ENCODE measurements at places on chromosomes 7 and 10.
A peak's percentile ranks its signal among the peaks of the same experiment; 100 is the strongest.

- DNase-seq, result no peak
These were observed 715.3 kb downstream of the NXPH1 start for GRCh38 chr7:9148687-9149086.

- no peak for DNase-seq
These were observed 90.4 kb downstream of the IDE start for GRCh38 chr10:92483539-92483938.

DNA sequence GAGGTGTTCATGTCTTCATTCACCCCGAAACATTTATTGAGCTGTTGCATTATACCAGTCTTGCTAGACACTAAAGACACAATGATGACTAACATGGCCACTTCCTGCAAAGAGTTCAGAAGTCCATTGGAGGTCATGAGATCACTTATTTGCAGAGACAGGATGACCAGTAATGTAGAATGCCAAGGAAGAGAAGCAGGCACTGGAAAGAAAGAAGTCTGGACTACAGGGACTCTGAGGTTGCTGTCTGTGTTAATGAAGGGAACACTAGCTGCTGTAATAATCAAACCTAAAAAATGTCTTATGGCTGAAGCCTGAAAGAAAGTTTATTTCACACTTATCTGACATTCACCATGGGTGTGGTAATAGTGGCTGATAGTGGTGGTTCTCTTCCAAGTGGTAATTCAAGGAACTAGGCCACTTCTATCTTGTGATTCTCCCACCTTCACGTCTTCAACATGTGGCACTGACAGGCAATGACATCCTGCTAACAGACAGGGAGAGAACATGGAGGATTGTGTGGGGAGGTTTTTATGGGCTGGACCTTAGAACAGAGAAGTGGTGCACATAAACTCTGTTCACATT lies 89.2 kb upstream of the MKLN1 start:
- DNase-seq, result no peak

DNA sequence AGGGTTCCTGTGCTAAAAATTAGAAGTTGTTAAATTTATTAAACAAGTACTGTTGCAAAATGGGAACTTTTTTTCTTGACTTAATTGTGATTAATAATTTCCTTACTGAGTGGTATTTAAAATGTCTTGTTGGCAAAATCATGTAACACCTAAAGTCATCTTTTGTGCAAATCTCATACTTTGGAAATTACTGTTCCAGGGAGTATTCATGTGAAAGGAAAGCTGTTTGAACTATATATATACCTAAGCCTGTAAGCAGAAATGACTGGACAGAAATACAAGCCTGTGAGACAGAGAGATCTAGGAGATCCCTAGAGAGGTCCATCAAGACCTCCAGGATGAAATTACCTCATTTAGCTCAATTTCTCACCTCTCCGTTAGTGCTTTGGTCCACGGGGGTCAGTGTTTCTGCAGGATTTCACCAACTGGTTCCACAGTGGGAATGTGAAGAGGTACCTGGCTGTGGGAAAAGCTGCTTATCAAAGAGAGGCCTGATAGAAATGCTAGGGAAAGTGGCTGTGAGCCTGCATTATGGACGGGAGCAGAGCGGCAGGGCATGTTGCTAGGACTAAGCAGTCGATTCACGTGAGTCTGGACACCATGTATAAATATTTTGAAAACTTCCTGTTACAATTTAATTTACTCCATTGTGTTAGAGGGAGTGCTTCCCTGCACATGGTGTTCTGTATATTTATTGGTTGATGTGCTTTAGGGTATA lies 7.9 kb downstream of the LUC7L2 start:
- no peak for DNase-seq

DNA sequence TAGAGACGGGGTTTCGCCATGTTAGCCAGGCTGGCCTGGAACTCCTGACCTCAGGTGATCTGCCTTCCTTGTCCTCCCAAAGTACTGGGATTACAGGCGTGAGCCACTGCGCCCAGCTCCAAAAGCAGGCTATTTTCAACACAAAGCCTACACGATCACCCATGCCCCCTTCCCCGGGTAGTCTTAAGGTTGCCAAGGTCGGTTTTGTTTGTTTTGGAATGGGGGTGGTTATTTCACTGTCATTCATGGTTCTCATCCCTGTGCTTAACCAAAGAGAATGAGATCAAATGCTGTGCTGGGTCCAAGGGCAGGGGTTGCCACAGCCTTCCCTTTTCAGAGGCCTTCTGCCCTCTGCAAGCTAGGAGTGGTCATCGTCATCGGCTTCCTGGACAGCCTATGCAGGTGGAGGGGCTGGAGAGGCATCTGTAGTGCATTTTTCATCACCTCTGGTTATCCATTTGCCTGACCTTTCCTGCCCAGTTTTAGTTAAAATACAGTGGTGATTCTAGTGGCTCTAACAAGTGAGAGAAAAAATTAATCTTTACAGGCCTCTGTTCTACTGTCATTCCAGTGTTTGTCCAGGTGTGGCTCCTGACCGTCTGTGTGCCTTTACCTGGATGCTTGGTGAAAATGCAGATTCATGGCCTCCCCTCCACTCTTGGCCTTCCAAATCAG lies 11.4 kb downstream of the BLVRA start:
- no peak for DNase-seq

- DNase-seq, result no peak
These were observed 35.1 kb upstream of the DNAH11 start for GRCh38 chr7:21507627-21508343.

DNA sequence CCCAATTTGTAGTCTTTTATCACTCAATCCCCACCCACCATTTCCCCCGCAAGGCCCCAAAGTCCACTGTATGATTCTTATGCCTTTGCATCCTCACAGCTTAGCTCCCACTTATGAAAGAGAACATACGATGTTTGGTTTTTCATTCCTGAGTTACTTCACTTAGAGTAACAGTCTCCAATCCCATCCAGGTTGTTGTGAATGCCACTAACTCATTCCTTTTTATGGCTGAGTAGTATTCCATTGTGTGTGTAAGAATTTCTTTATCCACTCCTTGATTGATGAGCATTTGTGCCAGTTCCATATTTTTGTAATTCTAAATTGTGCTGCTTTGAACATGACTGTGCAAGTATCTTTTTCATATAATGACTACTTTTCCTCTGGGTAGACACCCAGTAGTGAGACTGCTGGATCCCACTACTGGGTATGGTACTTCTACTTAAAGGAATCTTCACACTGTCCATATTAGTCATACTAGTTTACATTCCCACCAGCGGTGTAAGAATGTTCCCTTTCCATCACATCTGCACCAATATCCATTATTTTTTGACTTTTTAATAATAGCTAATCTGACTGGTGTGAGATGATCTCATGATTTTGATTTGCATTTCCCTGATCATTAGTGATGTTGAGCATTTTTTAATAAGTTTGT lies 152.6 kb downstream of the JMJD1C start:
- no peak for DNase-seq

- DNase-seq, result no peak
These were observed 1.2 kb upstream of the HOXA2 start for GRCh38 chr7:27103489-27104226.

GRCh38 chr10:86827639-86828038 lies 71.2 kb downstream of the BMPR1A start:
- no peak for DNase-seq

- DNase-seq, result no peak
These were observed 88.4 kb downstream of the CARD11 start for GRCh38 chr7:2955269-2955668.

- no peak for DNase-seq
These were observed 976.0 kb downstream of the DNAJB9 start for GRCh38 chr7:109545686-109546085.

DNA sequence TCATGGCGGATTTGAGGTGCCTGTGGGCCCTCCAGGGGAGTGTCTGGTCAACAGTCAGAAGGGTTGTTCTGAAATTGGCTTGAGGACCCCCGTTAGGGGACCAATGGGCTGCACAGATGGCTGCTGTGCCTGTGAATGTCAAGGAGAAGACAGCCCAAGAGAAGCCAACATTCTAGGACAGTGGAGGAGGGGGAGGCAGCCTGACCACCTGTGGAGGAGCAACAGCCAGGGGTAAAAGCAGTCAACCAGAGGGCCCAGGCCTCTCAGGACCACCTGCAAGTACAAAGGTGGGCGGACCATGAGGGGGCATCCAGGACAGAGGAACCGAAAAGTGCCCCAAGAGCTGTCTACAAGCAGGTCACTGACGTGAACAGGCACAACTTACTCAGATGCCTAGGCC lies 76.6 kb downstream of the VSTM4 start:
- no peak for DNase-seq

- DNase-seq, result no peak
These were observed 40.5 kb upstream of the TMEM273 start for GRCh38 chr10:49228677-49229076.

DNA sequence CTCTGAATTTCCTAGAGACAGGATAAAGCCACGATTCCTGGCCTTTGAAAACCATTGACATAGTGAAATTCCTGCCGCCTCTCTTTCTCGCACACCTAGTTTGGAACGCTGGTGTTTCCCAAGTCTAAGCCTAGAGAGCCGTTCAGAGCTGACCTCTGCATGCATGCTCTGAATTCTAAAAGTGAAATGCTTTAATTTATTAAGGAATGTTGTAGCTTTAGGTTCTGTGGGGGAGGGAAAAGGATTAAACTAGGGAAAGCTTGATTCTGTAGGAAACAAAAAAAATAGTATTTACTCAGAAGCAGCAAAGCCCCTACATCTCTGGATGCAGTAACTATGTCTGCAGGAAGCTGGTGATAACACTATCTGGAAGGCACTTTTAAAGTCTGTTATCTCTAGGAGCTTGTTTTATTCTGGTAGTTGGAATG lies 27.3 kb downstream of the PFKP start:
- no peak for DNase-seq

- DNase-seq, result no peak
These were observed 10.4 kb downstream of the STMP1 start for GRCh38 chr7:135672560-135673359.

- no peak for DNase-seq
These were observed 4.8 kb downstream of the CRPPA start for GRCh38 chr7:16416289-16417282.

DNA sequence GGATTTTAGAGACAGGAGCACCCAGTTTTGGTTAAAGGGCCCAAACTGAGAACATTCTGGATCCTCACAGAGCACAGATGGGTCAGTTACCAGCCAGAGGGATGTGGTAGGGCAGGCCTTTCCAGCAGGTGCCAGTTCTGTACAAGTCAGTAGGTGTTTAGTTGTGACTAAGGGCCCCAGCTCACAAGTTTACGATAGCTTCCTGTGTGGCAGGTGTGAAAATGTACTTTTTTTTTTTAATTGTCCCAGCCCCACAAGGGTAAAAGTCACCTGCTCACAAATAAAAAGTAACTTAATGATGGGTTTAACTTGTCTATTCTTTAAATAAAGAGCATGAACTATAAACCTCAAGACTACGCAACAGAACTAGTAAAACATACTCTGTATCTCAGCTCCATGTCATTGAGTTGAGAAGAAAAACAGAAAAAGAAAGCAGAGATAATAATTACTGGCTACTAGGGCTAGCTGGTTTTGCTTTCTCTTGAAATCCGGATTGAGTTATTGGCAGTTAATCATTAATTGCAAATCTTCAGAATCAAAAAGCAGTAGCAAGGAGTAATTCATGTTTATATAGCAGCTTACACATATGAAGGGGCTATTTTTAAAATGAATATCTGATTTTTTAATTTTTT lies 15.4 kb downstream of the NFE2L3 start:
- DNase-seq, result no peak

GRCh38 chr7:120996333-120996987 lies 7.9 kb downstream of the CPED1 start:
- peak; percentile 45 for DNase-seq

GRCh38 chr10:35127289-35127891 lies 744 bp downstream of the CREM start:
- DNase-seq, result peak; percentile 75

DNA sequence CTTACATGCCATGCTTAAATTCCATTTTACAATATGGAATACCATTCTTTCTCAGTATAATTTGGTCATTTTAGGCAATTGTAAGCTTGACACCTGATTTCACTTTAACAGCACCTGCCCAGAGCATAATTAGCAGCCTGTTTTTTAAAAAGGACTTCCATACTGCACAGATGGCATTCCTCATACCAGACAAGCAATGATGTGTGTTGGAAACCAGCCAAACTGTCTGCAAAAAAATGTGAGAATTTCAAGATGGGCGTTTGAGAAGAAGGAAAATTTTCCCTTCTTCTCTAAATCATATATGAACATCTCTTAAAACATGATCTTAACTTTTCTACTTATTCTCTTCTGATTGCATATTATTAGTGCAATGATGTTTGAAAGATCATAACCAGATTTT lies 40.4 kb upstream of the AGMO start:
- no peak for DNase-seq

GRCh38 chr10:79405221-79405994 lies 40.0 kb downstream of the ZCCHC24 start:
- peak; percentile 43 for DNase-seq

DNA sequence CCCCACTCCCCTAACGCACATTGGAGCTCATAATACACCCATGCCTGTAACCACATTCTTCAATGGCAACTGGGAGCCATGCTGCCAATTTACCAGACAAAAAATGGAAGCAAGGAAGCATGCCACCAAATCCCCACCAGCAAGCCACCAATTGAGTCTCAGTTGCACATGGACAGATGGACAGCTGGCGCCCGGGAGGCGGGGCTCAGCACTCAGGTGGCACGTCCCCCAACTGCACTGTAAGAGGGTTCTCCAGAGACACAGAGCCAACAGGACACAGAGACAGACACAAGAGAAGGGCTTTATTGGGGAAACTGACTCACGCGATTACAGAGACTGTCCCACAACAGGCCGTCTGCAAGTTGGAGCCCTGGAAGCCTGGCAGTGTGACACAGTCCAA lies 2.5 kb downstream of the MAD1L1 start:
- no peak for DNase-seq

DNA sequence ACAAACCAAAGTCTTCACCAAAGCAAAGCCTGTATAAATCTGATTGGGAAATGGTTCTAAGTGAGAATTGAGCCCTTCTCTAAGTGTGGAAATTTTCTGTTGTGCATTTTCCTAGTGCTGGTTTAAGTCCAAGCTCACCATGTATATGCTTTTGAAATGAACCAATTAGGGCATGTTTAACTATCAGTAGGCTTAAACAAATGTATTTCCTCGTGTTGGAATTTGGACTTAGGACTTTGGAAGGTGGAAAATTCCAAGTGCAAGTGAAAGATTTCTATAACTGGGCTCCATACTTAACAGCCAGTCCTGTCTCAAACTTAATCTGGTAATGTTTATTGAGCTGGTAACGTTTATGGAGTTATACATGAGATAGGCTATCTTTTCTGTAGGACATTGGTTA lies 28.5 kb downstream of the CCNY start:
- no peak for DNase-seq

DNA sequence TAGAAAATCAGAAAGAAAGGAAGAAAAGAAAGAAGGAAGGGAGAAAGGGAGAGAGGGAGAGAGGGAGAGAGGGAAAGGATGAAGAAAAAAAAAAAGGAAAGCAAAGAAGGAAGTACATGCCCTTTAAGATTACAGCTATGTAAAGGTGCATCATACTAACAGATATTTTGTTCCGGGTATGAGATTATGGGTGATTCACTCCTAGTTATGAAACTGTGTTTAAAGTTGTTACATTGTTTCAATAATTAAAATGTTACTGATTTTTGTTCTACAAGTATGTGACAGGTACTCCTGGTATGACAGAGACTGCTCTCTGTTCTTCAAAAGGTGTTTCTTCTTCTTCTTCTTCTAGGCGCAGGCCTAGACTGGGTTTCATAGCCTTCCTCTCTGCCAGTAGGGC lies 808.9 kb downstream of the GRID1 start:
- no peak for DNase-seq

- DNase-seq, result no peak
These were observed 74.5 kb upstream of the PRKCQ start for GRCh38 chr10:6654571-6654970.
